Neural crest cell (in vitro differentiated cells): ENCODE measurements at places on chromosomes 7 and 10. TPM values are rescaled to one million over a fixed set of nuclear protein-coding genes. Genes with fewer than 3 reads are reported as not detected.

DNA sequence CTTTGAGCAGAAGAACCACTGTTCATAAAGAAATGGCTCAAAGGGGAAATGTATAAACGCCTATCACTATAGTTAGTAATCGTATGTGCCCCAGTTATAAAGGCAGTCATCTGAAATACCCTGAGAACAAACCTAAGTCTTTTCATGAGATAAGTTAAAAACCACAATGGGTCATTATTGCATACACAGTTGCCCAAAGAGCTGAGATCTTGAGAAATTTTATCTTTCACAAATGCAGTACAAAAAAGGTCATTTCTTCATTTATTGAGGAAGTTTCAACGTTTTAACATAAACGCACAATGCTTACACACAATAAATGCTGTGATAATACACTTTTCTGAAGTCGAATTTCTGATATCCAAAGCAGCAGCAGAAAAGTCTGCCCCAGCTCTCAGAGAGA lies 114.4 kb downstream of the MICU1 start:
- H3K4me1 ChIP-seq = no peaks in the 10 kb centered on the region
- no peak for DNase-seq
- no peak overlapping the region for H3K4me3 ChIP-seq
- H3K27me3 ChIP-seq = no peaks in the 10 kb centered on the region

GRCh38 chr10:78992333-78992732 lies 76.4 kb upstream of the ZMIZ1 start:
- no peak overlapping the region for H3K4me3 ChIP-seq
- H3K27me3 ChIP-seq = no peaks in the 10 kb centered on the region
- H3K27ac ChIP-seq = no peak overlapping the region
- H3K36me3 ChIP-seq = no peaks in the 10 kb centered on the region
- peaks cover 36% of the 10 kb centered on the region for H3K4me1 ChIP-seq

GRCh38 chr7:116206141-116206540 lies 4.2 kb upstream of the TES start:
- H3K36me3 ChIP-seq = no peaks in the 10 kb centered on the region
- H3K27ac ChIP-seq = no peak overlapping the region
- H3K4me3 ChIP-seq = no peak overlapping the region
- peaks cover 30% of the 10 kb centered on the region for H3K27me3 ChIP-seq
- H3K4me1 ChIP-seq = peaks cover 3% of the 10 kb centered on the region

DNA sequence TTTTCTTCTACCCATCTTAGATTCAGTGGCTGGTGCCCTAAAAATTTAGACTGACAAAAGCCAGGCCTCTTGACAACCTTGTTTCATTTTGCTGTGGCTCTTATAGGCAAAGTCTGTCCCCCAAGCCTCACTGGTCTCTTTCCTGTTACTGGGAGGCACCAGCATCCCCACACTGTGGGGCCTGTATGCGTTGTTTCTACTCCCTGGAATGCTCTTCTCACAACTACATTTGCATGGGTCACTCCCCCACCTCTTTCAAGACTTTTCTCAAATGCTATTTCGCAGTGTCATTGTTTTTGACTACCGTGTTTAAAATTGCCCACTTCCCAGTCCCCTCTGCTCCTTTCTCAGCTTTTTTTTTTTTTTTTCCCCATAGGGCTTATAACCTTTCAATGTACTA lies 108.7 kb upstream of the DGKB start:
- no peaks in the 10 kb centered on the region for H3K36me3 ChIP-seq
- no peaks in the 10 kb centered on the region for H3K27me3 ChIP-seq
- H3K27ac ChIP-seq = no peak overlapping the region
- H3K4me1 ChIP-seq = peaks cover 18% of the 10 kb centered on the region
- no peak overlapping the region for H3K4me3 ChIP-seq

DNA sequence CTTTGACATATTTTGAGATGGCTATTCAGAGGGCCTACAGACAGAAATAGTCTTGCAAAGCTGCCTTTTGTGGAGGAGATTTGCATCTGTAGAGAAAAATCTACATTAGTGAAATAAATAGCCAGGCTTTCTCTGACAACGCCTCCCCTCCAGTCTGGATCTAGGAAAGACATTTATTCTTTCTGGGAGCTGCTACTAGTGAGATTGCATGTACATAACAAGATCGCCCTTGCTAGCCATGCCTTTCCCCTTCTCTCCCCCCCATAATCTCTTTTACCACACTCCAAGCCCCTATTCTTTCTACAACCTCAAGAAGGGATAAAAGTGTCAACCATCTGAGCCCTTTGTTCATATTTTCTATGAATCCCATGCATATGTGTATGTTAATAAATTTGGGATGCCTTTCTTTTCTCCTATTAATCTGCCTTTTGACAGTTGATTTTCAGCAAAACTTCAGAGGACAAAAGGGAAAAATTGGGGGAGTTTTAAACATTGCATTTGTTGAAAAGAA lies 194.2 kb downstream of the SNX13 start:
- DNase-seq = no peak
- no peaks in the 10 kb centered on the region for H3K4me1 ChIP-seq
- no peaks in the 10 kb centered on the region for H3K36me3 ChIP-seq
- H3K27me3 ChIP-seq = no peaks in the 10 kb centered on the region
- no peak overlapping the region for H3K4me3 ChIP-seq

DNA sequence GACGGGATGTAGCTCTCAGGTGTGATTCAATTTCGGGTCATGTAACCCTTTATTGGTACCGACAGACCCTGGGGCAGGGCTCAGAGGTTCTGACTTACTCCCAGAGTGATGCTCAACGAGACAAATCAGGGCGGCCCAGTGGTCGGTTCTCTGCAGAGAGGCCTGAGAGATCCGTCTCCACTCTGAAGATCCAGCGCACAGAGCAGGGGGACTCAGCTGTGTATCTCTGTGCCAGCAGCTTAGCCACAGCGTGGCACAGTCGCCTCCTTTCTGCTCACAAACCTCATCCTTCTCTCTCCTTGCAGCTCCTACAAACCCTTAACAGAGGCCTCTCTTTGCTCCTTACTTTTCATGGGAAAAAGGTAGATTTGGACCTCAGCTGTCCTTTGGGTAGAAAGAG lies 197.5 kb upstream of the PRSS58 start:
- H3K4me1 ChIP-seq = peaks cover 16% of the 10 kb centered on the region
- no peaks in the 10 kb centered on the region for H3K36me3 ChIP-seq
- DNase-seq = no peak
- H3K4me3 ChIP-seq = no peak overlapping the region
- H3K27ac ChIP-seq = no peak overlapping the region

Gene STAM
- 29.0 and 30.7 TPM in 2 replicates for total RNA-seq

Gene CDHR3
- 5.4 and 6.1 TPM in 2 replicates for total RNA-seq

Gene ING3
- total RNA-seq = 26.9 and 28.9 TPM in 2 replicates

Gene RBM48
- 13.6 and 14.5 TPM in 2 replicates for total RNA-seq
